ENCODE measurements at places on chromosomes 7 and 10.

GRCh38 chr7:75617634-75618234, 121.0 kb downstream of the HIP1 start:
- ATAC-seq, result peak; percentile 82

GRCh38 chr10:97764519-97764931, 7.3 kb downstream of the SFRP5 start:
- ATAC-seq, result no peak

GRCh38 chr7:158309868-158310763, 277.5 kb downstream of the PTPRN2 start:
- ATAC-seq, result no peak

DNA sequence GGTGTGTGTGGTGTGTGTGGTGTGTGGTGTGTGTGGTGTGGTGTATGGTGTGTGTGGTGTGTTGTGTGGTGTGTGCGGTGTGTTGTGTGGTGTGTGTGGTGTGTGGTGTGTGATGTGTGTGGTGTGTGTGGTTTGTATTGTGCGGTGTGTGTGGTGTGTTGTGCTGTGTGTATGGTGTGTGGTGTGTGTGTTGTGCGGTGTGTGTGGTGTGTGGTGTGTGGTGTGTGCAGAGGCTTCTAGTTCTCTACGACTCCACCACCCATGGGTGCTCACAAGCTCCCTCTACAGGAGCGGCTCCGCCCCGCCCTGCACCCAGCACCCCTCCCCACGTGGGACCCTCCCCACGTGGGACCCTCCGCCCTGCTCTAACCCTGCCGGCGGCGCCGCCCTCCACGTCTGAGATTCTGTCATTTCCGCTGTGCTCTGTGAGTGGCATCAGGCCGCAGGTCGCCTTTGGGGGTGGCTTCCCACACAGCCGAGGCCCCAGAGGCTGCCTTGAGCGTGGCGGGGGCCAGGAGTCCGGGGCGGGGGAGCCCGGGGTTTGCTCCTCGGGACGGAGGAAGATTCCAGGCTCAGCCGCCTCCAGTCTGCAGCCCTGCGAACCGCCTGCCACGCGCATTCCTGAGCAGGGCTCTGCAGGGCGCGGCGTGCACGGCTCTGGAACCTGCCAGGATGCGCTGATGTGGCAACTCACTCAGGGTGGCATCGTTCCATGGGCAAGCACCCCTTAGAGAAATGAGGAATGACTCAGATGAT, 37.0 kb upstream of the DNAJB6 start:
- ATAC-seq, result no peak

GRCh38 chr10:123391275-123392028, 237.2 kb downstream of the BUB3 start:
- no peak for ATAC-seq

DNA sequence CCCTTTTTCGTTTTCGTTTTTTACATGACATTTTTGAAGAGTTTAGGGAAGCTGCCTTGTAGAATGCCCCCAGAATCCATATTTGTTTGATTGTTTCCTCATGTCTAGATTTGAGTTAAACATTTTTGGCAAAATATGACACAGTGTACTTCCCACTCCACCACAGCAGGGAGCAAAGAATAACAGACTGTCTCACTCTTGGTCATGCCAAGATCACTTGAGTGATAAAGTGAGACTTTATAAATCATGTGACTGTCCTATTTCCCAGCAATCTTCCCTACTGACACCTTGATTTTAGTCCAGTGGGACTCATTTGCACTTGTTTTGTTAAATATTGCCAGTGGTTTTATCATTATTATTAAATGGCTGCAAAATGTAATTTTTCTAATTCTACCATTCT, 44.4 kb upstream of the USP6NL start:
- no peak for ATAC-seq

GRCh38 chr10:83678850-83679249, 460.5 kb upstream of the GHITM start:
- ATAC-seq, result no peak

GRCh38 chr10:122073508-122073907, 84.5 kb downstream of the TACC2 start:
- ATAC-seq, result no peak

- peak; percentile 78 for ATAC-seq
Measured at GRCh38 chr10:14665304-14665703, 109.4 kb downstream of the FAM107B start.

DNA sequence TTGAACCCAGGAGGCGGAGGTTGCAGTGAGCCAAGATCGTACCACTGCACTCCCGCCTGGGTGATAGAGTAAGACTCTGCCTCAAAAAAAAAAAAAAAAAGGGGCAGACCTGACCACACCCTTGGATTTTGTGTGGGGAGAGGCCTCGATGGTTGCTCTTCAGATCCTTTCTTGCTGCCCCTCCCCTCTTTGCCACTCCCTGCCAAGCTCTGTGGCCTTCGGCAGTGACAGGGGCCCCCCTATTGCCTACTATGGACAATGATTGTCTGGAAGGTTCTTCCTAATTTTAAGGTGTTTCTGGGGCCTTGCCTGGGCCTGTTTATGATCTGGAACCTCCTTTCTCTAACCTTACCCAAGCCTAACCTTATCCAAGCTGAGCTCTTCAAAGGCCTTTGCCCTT, 795 bp downstream of the PRF1 start:
- ATAC-seq, result no peak

DNA sequence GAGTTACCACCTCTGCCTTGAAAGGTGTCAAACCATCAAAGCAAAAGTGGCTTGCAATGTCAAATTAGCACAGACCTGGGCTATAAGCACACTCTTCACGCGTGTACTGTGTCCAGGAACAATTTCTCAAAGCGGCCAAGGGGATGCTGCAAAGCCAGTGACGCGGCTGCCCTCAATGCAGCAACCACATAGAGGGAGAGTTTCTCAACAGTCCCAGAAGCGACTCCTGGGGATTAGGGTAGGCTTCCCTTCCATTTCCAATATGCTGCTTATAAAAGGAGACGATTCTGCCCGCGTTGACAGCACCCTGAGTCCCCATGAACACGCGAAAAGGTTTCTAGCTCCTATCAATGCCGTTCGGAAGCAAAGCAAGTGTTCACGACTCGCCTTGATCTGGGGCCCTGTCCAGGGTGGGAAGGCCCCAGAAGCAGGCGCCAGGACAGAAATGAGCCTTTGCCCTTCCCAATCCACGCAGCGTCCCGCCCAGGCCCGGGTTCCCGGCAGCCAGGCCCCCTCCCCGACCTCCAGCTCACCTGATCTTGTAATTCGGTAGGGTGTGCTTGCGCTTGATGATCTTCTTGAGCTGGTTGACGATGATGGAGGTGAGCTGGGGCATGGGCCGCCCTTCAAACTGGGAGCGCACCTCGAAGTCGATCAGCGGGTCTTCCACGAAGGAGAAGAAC, 1.3 kb downstream of the PDZD8 start:
- ATAC-seq, result peak; percentile 3

- ATAC-seq, result no peak
Measured at GRCh38 chr10:118042336-118042735, 4.4 kb downstream of the RAB11FIP2 start.

DNA sequence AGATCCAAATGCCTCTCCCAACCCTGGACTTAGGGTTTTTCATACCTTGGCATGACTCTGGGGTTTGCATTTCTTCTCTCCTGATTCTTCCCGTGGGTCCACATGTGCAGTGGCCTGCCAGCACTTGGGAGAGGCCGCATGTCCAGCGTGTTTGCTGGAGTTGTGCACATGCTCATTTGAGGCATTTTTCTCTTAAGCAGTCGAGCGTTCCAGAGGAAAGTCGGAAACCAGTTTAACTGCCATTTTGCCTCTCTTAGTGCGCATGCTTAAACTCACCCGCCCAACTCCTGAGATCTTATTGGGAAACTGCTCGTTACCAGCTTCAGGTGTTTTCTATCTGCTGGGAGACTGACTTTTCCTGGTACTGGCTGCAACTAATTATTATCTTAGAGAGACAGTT, 888.4 kb upstream of the PHF14 start:
- ATAC-seq, result no peak
